ENCODE measurements at places on chromosomes 2 and 18.

DNA sequence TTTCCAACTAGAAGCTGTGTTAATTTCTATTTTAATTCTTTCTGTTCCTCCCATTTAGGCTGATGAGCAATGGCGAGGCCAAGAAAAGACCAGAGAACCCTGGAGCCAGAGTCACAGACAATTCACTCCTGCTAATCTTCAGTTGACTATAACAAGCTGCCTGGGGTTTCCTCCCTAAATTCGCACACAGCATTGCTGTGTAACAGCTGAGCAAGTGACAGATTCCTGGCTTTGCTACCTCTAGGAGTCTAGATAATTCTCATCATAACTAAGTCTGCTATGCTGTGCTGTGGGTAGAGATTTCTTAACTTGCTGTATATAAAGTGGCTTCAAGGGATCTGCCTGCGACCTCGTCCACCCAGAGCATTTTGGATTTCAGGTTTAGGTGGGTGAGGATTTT is 131.3 kb upstream of the REV1 start:
- no peak for DNase-seq

- DNase-seq, result no peak
Observed at GRCh38 chr2:84906108-84906899, 848 bp downstream of the TMSB10 start.

GRCh38 chr2:25532521-25532920 is 140.9 kb downstream of the DTNB start:
- DNase-seq, result no peak

- DNase-seq, result no peak
Observed at GRCh38 chr18:57002627-57003026, 144.3 kb upstream of the BOD1L2 start.

- DNase-seq, result no peak
Observed at GRCh38 chr18:11866329-11866728, 15.1 kb downstream of the CHMP1B start.

DNA sequence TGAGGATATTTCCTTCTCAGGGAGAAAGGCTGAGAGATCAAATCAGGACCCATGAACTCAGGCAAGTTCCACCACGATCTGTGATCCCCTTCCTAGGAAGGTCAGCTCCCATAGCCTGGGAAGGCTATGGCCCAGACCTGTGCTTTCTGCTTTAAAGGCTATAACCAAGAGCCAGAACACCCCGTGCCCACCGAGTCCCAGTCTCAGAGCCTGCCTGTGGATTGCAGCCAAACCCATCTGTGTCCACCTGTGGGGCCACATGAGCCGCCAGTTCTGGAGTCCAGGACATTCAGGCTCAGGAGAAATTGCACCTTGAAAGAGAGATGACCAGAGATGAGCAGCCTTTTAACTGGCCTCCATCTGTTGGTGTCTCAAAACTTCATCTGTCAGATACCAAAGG is 46.9 kb downstream of the MAL start:
- DNase-seq, result no peak

DNA sequence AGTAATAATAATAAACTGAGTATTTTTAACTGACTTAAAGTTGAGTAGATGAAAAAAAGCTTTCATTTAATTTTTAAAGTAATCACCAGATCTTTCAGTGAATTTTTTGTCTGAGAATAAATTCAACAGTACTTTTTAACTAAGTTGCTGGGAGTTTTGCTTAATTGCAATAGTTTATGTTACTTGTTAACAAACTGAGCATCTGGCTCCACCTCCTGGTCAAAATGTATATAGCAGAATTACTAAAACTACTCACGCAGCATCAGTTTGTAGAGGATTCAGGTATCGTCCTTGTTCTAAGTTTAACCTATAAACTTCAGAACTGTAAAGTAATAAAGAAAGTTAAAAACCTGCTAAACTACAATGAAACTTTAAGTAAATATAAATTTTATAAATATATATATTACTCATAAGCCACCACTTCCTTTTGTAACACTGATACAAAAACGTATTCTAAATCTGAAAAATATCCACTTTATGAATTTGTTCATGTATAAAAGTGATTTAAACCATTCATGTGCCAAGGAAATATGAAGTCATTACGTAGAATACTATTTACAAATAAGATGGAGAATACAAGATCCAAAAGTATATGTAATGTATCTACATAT is 21.3 kb downstream of the NOL10 start:
- DNase-seq, result no peak

GRCh38 chr2:47016172-47016913 is 100.7 kb upstream of the MCFD2 start:
- no peak for DNase-seq

- no peak for DNase-seq
Observed at GRCh38 chr18:7617738-7618422, 50.8 kb downstream of the PTPRM start.

GRCh38 chr18:31206787-31207381 is 44.2 kb upstream of the DSC1 start:
- DNase-seq, result no peak
